Activated effector memory CD4-positive, alpha-beta T cell treated with Interleukin-2 at 50 U/mL for 16 hours (primary cell): ENCODE measurements at places on chromosomes 12 and 14.

DNA sequence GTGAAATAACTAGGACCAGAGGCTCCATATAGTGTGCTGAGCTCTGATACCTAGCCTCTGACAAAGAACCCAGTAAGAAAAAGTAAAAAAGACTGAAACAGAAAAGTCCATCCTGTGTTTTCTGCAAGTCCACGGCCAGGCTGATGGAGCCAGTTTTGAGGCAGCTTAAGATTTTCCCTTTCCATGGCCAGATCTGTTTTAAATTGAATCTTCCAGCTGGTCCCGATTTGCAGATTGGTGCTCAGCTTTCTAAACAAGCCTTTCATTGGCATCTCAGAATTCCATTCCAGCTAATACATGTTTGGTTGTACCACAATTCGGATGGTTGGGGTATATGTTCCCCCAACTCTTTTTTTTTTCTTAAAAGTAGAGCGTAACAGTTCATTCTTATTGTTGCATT is 152.0 kb downstream of the DACT1 start:
- no peak for DNase-seq

DNA sequence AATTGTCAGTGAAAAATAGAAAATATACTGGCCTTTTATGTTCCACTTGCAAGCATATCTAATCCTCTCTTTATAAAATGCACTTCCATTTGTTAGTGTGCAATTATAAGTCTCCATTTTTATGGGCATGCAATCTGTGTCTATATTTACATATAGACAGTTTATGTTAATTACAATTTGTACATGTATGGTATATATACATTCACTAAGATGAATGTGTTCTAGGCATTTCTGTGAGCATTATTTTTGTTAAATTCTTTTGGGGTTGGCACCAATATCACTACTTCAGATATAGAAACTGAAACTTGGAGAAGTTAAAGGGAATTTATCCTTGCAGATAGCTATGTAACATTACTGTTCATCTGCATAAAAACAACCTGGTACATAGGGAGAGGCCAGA is 470.8 kb upstream of the LMO3 start:
- DNase-seq = no peak

GRCh38 chr14:34302654-34303053 is 159.4 kb downstream of the SPTSSA start:
- DNase-seq = no peak

DNA sequence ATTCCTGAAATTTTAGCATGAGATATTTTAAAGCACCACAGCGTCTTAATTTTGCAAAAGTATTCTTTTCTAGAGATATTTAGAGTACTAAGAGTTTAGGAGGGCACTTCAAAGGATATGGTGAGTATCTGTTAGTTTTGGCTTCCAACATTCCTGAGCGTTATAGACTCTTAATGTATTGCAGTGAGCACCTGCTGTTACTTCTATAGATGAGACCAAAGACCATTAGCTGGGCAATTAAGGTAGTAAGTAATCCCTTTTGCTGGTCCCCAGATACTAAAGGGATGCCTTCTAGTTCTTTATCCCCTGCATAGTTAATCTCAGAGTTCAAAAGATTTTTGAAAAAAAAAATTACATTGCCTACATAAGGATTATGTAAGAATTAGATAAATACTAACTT is 975.6 kb downstream of the GALC start:
- DNase-seq = no peak

GRCh38 chr12:110846615-110847566 is at the start of gene CCDC63:
Gene CCDC63 (plus strand): TSS chr12:110846987. CDS start chr12:110852955, 5,968 bp downstream.
- DNase-seq = no peak

DNA sequence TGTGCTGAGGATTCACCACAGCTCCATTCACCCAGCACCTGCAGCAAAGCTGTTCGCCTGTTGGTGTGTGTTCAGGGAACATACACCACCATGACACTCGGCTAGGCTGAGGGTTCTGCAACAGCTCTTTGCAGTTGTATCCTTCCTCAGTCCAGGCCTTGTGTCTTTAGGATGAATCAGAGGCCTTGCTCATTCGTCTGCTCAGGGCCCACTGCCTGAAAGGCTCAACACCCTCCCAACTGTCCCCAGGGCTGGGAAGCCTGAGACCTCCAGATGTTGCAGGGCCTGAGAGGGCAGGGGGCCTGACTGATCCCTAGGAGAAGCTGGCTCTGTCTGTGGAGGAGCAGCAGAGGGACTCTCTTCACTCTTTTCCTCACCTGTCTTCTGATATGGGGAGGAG is 11.2 kb downstream of the ZDHHC22 start:
- DNase-seq = no peak

- no peak for DNase-seq
Measured at GRCh38 chr12:52909331-52909730, 4.5 kb upstream of the KRT8 start.

DNA sequence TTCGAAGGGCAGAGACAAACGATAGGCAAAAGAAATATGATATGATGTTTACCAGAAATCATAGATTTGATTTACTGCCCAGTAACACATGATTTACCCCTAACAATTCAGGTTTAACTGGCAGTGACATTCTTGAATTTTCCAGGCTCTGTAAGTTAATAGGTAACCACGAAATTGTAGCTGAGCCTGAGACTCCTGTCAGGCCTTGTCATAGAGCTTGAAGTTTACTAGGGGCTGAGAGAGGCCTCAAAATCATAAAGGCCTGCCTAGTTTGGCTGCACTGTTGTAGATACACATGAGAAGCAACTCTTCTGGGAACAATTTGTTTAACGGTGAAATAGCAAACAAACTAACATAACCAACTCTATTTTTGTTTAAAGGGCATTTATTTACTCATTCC is 3.3 kb downstream of the ERP27 start:
- no peak for DNase-seq

DNA sequence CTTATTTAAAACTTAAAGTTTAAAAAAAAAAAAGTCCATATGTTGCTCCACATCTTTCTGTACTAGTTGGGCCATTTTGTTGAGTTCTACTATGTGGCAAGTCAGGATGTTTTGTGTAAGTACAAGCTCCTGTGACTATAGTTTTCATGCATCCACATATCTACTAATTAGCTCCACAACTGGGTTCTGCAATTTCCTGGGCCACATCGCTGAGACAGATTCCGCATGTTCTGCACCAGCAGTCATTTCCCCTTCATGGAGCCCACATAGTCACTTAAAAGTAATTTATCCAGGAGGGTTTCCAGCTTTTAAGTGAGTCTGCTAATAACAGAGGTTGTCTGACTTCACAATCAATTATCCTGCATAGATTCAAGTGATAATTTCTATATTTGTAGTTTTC is 461.4 kb downstream of the ZFP36L1 start:
- DNase-seq = no peak

DNA sequence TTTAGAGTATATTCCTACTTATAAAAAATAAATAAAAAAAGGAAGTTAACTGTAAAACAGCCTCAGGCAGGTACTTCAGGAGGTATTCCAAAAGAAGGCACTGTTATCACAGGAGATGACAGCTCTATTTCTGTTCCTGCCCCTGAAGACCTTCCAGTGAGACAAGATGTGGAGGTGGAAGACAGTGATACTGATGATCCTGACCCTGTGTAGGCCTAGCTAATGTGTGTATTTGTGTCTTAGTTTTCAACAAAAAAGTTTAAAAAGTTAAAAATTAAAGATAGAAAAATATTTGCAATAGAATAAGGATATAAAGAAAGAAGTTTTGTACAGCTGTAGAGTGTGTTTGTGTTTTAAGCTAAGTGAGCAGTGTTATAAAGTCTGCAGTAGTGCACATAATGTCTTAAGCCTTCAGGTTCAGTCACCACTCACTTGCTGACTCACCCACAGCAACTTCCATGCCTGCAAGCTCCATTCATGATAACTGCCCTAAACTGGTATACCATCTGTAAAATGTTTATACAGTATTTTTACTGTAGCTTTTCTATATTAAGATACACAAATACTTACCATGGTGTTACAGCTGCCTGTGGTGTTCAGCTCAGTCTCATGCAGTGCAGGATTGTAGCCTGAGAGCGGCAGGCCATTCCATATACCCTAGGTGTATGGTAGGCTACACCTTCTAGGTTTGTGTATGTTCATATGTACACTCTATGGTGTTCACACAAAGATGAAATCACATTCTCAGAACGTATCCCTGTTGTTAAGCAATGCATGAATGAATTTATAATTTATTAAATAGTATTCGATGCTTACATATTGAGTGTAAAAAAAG is 121.1 kb downstream of the ANO6 start:
- DNase-seq = no peak

- DNase-seq = no peak
Measured at GRCh38 chr12:117111386-117111785, 12.2 kb upstream of the TESC start.

- no peak for DNase-seq
Measured at GRCh38 chr12:26280869-26281268, 85.5 kb downstream of the SSPN start.

GRCh38 chr12:130775953-130776856 is 60.1 kb upstream of the RIMBP2 start:
- peak; percentile 28 for DNase-seq

GRCh38 chr12:106308121-106308520 is 5.6 kb downstream of the TCP11L2 start:
- no peak for DNase-seq

DNA sequence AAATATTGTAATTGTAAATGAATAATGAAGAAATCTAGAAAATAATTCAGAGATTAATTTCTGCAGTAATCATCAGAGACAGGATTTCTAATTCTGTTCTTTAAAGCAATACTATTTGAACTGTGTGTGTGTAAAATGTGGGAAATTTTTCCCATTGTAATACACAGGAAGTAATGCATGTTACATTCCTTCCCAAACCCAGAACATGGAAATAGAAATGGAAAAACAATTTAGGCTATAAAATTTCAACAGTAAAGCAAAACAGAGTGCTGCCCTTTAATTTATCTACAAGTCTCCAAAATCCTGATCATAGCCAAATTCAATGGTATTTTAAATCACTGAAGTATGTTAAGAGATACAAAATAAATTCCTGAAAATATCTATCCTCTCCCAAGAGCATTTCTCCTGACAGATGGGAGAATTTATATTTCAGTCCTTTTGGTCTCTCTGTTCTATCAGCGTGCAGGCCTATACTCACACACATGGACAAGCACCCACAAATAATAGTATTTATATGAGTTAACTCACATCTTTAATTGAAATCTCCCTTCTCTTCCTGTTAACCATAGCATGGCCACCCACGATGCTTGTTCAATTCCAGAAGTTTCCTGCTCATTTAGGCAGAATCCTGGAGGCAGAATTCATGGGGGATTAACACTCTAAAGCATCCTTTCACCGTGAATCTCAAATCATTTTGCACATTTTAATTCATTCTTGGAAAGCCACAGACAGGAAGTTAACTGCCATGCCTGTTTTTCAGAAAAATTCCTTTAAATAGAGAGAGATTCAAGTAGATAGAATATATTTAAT is 1465.4 kb upstream of the FLRT2 start:
- no peak for DNase-seq

GRCh38 chr14:41860586-41860985 is 253.9 kb downstream of the LRFN5 start:
- no peak for DNase-seq

GRCh38 chr12:11981121-11981733 is 89.5 kb upstream of the BCL2L14 start:
- DNase-seq = peak; percentile 37

GRCh38 chr14:69468949-69469348 is 15.6 kb upstream of the PLEKHD1 start:
- no peak for DNase-seq

DNA sequence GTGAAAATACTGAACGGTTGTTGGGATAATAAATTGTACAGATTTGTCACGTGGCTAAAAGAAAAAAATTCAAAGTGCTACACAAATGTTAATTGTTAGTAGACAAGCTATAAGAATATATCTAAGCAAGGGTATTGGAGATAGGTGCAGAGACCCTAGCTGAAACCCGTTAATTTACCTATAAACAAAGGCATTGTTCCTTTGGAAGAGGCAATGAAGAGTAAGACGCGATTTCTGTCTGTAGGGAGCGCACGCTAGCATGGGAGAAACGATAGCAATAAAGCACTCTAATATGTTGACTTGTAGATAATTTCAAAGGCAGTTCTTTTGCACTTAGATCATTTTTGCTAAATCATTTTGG is 565 bp downstream of the CCDC77 start:
- no peak for DNase-seq

DNA sequence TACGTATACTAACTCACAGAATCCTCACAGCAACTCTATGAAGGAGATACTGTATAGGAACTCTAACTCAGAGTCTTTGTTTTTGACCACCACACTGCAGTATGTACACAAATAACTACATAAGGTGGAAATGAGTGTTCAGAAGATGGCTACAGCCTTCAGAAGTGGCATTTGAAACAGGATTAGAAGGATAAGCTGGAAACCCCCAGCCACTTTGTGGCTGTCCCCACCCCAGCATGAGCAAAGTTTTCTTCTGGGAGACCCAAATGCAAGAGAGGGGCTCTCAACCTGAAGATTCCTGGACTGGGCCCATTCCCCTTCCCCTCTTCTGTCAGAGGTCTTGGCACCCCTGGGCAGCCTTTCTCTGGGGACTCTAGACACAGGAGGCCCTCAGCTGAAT is 43.2 kb upstream of the PNMA1 start:
- no peak for DNase-seq

GRCh38 chr14:36477266-36477665 is 42.8 kb downstream of the NKX2-1 start:
- no peak for DNase-seq

- no peak for DNase-seq
Measured at GRCh38 chr12:67740711-67741110, 92.2 kb downstream of the DYRK2 start.

GRCh38 chr12:123497065-123497464 is 36.5 kb downstream of the RILPL1 start:
- DNase-seq = no peak

GRCh38 chr12:10967409-10967808 is 19.3 kb downstream of the TAS2R50 start:
- no peak for DNase-seq

DNA sequence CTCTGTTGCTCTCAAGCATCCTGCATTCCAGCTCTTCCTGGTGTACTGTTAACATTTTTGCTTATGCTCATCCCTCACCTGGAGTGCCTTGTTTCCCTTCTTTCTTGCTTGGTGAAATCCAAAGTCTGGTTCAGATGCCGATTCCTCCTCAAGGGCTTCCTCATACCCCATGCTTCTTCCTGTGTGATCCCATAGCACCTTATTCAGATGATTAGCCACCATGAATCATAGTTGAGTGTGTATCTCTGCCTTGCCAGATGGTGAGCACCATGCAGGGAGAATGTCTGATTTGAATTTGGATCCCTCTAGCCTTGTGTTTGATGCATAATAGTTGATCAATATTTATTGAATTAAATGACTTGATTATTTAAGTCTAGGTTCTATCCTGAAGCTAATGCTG is 39.4 kb upstream of the ANO4 start:
- DNase-seq = no peak
